ENCODE measurements at places on chromosomes 2 and 18.

GRCh38 chr2:3476985-3477327, 42.4 kb downstream of the ADI1 start:
- no peak for DNase-seq

GRCh38 chr2:26778098-26778497, 7.8 kb upstream of the CENPA start:
- no peak for DNase-seq

DNA sequence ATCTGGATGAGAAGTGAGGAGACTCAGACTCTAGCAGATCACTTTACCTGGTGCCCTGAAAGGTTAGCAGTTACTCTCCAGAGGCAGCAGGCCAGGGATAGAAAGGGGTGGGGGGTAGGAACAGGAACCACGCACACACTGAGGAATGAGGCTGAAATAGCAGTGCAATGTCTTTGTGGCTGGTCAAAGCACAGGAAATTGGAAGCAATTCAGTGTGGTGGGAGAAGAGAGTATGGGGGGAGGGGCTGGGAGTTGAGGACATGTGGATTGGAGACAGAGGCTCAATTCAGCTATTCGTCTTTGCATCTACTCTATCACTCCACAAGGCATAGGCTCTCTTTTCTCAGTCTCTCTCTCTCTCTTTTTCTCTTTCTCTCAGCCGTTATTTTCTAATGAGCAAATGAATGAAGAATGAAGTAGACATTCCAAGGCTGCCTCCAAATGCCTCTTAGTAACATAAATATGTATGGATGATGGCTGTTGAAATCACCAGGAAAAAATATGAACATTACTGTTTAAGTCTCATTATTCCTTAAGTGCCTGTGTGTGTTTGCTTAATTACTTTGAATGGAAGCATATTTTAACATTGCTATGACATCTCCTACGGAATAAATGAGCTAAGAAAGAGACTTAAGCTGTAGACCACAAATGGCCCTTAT, 979.4 kb downstream of the TSN start:
- DNase-seq = peak; percentile 86

DNA sequence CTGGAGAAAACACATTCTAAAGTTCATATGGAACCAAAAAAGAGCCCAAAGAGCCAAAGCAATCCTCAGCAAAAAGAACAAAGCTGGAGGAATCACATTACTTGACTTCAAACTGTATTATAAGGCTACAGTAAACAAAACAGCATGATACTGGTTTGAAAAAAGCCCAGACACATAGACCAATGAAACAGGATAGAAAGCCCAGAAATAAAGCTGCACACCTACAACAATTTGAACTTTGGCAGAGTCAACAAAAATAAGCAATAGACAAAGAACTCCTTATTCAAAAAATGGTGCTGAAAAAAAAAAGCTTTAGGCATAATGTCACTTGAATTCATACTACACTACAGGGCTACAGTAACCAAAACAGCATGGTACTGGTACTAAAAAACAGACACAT, 289.6 kb downstream of the NR4A2 start:
- no peak for DNase-seq

- no peak for DNase-seq
Measured at GRCh38 chr2:28219138-28219537, 173.5 kb upstream of the FOSL2 start.

DNA sequence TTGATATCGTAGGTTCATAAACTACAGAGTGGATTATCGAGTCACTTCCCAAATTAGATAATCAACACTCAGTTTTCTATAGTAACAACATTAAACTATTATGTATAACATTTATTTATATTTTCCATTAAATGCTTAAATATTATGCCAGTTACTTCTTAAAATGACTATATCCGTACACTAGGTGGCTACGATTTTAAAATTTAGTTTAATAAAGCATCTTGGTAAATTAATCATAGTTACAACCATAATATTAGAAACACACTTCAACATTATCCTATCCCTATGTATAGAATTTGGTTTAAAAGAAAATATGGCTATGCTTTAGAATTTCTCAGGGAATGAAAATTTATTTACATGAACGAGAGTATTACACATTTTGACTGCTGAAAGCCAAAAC, 80.3 kb downstream of the SLC25A12 start:
- no peak for DNase-seq

DNA sequence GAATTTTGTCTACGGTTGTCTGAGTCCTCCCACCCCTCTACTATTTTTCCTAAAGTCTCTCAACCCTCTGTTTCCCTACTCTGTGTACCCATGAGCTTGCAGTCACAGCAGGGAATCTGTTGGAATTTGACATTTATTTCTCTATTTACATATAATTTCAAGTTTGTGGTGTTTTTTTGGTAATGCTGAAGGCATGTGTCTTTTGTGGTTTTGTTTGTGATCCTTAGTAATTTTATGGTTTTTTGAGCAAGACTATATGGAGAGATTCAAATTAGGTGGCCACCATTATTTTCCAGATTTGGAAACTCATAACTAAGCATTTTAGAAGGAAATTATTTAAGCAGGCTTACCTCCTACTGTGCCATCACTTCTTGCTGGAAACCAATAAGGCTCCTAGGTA, 27.2 kb upstream of the FBLN7 start:
- peak; percentile 7 for DNase-seq

GRCh38 chr2:217709478-217710210, 293.2 kb downstream of the TNS1 start:
- DNase-seq = no peak

- DNase-seq = no peak
Measured at GRCh38 chr2:97742381-97742847, 29.0 kb downstream of the ZAP70 start.

GRCh38 chr2:105082107-105082506, 44.2 kb downstream of the MRPS9 start:
- DNase-seq = no peak

DNA sequence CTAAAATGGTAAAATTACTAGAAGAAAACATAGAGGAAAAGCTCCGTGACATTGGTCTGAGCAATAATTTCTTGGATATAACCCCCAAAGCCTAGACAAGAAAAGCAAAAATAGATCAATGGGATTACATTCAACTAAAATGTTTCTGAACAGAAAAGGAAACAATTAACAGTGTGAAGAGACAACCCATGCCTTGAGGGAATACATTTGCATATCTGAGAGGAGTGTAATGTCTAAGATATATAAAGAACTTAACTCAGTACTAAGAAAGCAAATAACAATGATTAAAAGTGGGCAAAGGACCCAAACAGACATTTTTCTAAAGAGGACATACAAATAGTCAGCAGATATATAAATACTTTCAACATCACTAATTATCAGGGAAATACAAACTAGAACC, 206.2 kb downstream of the VAPA start:
- no peak for DNase-seq

GRCh38 chr2:219279916-219280516, 850 bp downstream of the DNAJB2 start:
- DNase-seq = no peak

DNA sequence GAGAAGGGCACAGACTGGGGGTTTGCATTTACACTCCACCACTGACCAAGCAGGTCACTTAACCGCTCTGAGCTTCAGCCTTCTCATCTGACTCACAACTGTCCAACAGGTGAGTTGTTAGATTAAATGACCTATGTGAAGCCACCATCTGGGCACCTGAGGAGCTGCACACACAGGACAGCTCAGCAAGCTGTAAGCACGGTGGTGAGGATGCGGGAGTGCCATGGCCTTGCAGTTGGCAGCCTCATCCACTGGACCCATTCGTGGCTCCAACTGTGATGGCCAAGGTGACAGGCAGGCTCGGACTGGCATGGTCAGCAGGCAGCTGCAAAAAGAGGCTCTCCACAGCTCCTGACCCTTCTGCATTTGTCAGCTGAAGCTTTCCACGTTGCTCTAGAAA, 23.3 kb upstream of the AMMECR1L start:
- no peak for DNase-seq

GRCh38 chr2:172283476-172283875, 143.9 kb upstream of the ITGA6 start:
- peak; percentile 55 for DNase-seq

GRCh38 chr2:176132205-176133171, 3.0 kb downstream of the HOXD8 start:
- peak; percentile 86 for DNase-seq

DNA sequence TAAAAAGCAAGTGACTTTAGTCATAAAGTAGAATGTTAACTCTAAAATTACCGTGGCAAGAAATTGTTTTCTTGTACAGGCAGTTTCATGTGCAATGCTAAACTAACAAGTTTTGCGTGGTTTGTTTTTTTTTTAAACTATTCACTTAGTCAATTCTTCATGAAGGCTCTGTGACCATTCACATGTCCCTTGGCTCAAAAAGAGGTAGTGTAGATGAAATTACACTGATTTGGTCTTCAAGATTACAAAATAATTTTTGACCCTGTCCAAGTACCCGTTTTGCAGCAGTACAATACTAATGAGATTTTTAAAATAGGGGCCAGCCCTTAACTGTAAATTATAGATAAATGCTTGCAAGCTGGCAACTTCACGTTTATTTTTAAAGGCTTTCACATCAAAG, 1.3 kb downstream of the TMEM131 start:
- no peak for DNase-seq

- DNase-seq = no peak
Measured at GRCh38 chr2:230903231-230904150, 21.6 kb downstream of the GPR55 start.

DNA sequence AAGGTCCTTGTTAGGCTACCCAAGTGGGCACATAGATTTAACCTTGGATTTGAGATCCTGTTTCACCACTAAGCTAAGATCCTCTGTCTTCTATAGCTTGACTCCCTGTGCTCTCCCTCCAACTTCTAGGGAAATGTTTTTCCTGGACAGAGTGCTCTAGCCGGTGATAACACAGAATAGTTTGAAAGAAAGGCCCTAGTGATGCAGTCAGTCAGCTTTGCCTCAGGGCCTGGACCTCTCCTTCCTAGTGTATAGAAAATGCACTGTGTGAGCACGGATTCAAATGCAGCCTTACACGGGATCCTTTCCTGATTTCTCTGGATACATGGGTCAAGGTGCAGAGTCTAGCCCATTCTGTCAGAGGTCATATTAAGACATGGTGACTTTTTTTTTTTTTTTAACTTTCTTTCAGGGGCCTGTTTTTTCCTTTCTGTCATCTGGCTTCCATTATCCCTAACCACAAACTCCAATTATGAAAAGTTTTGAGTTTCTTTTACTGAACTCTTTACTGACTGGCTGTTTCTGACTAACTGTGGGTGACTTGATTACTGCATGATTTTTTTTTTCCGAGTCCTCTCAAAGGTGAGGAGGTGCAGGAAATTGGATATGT, 122.6 kb downstream of the LRP1B start:
- peak; percentile 19 for DNase-seq

- DNase-seq = peak; percentile 23
Measured at GRCh38 chr2:159029936-159030335, 61.5 kb downstream of the TANC1 start.

DNA sequence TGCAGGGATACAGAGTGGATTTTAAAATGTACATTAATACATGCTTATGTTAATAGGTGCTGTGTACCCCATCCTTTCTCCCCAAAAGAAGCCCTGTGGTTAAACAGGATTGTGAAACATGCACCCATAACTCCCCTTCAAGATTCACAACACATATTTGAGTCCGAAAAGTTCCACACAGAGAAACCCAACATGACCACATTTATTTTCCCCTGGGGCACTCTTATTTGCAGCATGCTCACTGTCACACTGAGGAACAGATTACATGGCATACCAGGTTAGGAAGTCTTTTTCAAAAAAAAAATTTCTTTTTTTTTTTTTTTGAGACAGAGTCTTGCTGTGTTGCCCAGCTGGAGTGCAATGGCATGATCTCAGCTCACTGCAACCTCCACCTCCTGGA, 67.7 kb upstream of the COL5A2 start:
- DNase-seq = no peak

DNA sequence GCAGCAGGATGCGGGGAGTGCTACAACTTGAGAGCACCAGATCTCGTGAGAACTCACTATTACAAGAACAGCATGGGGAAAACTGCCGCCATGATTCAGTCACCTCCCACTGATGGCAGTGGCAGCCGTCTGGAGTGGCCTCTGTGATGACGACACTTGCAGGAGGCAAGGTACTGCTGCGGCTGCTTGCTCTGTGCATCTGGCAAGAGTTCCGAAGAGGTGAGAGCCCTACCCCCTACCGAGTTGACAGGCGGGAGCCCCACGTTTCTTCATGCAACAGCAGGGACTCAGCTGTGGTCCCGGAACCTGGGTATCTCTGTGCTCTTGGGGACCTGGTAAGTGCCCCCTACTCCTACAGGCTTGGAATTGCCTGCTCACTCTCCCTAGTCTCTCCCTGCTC, 1672.7 kb upstream of the TMEFF2 start:
- no peak for DNase-seq

DNA sequence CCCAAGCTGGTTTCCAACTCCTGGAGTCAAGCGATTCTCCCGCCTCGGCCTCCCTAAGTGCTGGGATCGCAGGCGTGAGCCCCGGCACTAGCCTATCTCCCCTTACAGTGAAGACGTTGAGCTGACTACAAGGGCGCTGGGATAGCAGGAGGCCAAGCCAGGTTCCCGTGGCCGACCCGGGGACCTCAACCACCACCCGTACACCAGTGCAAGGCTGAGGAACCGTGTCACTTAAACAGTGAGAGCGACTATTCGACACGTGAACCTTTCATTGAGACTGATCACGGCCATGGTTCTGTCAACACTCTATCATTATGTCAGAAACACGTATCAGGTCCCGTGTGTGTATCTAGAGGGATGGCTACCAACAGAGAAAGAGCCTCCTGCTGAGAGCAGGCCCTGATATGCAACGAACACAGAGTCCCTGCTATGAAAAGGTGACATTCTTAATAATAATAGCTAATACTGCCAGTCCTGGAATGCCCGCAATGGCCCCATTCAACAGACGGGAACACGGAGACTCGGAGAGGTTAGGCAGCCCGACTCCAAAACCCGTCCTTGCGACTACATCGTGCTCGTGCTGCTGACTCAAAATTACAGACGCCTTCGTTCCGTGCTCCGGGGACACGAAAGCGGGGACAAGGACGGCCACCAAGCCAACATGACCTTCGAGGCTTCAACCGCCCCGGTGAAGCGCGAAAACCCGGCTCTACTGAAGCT, 833 bp downstream of the AFG3L2 start:
- peak; percentile 18 for DNase-seq

- DNase-seq = no peak
Measured at GRCh38 chr2:10559634-10560224, 111.6 kb upstream of the ODC1 start.

- peak; percentile 31 for DNase-seq
Measured at GRCh38 chr2:238120463-238121298, 17.8 kb upstream of the KLHL30 start.

DNA sequence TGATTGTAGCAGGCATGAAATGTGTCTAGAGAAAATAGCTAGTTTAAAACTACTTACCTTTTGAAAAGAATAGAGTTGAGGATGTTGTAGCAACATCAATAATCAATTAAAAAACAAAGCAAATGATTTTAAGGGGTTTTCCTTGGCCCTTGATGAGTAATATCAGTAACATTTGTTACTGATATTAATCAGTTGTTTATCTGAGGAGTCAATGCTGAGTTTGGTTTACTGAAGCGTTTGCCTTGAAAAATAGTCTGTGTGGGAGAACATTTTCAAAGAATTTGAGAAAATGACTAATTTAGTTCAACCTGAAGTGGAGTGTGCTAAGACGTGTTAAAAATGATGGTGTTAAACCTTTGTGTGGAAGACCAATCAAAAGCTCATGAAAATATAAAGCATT, 9.3 kb downstream of the PTH2R start:
- no peak for DNase-seq

- no peak for DNase-seq
Measured at GRCh38 chr2:227796045-227796711, 17.5 kb upstream of the CCL20 start.

All from fibroblast of skin of back (primary cell).